ENCODE measurements at places on chromosomes 11 and 22.

DNA sequence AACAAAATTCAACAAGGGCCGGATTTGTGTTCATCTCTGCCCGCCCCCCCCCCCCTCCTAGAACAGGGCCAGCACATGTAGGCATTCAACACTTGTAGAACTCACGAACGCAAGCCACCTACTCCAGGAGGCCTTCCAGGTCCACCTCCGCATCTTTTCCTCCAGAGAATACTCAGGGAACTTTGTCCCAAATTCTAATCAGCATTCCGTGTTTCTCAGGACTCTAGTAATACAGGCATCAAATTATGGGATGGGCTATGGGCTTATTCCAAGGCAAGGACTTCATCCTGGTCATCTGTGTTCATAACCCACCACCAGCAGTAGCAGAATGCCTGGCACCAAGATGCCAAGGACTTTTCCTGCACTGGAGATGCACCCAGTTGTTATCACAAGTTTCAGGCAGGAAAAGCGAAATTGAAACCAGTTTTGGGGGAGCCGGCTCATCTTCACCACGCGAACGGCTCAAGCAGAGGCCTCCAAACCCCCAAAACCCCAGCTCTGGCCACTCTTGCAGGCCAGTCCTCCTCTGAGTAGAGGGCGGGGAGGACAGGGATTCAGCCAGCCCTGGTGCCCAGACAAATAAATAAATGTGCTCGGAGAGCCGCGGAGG is 462 bp downstream of the UBE2L6 start:
- DNase-seq: no peak

GRCh38 chr11:121520243-121521144 is 67.7 kb upstream of the SORL1-AS1 start:
- no peak for DNase-seq

DNA sequence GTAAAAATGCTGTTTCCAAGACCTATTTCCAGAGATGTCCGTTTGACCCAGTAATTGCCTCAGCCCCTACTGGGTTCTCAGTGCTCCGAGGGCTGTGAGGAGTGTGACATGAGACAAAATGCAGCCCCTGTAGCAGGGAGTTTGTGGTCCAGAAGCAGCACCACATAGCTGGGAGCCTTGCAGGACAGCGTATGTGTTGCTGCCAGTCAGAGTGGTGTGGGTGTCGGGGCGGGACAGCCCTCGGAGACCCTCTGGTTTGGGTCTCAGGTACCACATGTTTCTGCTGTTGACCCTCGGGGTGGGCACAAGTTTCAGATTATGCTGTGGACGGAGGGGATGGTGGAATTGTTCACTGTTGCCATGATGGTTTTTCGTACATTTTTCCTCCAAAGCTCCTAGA is 17.2 kb downstream of the TBC1D22A start:
- no peak for DNase-seq

GRCh38 chr11:43493431-43493830 is 134.7 kb downstream of the TTC17 start:
- DNase-seq: no peak

- DNase-seq: no peak
These were observed 16.2 kb downstream of the PIWIL3 start for GRCh38 chr22:24758164-24758799.

DNA sequence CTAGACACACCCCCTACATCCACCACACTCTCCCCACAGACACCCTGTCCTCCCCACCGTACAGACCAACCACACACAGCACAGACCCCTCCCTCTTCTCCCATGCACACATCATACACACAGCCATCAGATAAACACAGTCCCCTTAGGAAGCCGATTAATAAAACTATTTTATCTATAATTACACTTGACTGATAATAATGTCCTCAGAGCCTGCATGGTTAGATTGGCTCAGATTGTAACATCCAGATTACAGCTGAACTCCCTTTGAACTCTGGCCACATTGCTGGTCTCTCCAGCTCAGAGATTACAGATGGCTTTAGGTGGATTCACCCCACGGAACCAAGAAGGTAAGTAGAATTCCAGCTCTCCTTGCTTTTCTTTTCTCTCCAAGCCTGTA is 9.5 kb upstream of the ELF5 start:
- DNase-seq: no peak

DNA sequence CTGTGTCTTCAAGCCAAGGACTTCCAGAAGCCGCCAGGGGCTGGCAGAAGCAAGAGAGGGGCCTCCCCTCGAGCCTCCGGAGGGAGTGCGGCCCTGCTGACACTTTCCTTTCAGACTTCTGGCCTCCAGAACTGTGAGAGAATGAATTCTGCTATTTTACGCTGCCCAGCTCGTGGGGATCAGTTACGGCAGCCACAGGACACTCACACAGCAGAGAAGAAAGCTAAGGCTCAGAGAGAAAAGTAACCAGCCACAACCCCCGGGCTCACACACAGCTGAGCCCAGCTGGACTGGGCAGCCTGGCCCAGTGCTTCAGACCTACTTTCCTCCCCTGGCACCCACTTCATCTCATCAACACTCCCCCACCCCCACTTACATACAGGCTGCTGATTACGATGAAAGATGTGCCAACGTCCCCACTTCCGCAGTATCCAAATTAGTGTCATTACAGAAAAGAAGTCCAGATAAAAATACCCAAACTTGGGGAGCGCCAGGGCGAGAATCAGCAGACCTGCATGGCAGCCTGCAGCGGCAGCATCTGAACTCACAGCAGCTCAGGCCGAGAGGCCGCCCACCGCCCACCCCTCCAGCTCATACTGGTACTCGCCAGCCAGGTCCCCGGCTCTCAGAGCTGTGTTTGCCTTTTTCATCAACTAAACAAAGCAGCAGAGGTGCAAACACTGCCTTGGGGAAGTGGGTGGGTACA is 15.3 kb downstream of the PHF21B start:
- no peak for DNase-seq

DNA sequence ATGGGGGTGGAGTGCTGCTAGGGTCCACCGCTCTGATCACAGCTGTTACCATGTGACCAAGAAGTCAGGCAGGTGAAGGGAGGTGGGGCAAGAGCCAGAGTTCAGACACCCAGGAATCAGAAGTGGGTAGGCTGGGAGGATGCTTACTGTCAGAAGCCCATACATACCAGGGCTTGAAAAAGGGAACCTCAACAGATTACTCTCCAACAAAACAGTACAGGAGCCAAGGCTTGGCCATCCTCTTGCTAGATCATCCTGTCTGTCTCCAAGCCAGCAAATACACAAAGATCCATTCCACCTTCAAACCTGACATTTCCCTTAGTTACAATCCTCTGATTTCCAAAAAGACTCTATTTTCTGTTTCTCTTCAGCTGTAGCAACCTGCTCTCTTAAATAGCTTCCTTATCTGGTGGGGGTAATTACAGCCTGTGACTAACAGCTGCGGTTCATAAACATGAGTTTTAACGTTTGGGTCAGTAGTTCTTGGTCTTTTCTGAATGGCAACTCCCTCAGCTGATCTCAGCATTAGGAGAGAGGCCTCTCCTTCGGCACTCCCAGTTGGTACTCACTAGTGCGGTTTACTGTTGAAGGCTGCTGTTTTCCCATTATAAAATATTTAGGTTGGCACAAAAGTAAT is 31.1 kb upstream of the WT1 start:
- DNase-seq: no peak

Measured in Right ventricle myocardium superior (tissue), 1 donor.